Activated CD8-positive, alpha-beta T cell treated with anti-CD3 and anti-CD28 coated beads, Interleukin-2, amount 10 ng/mL, durations not matched to agents 7 days and 5 days (primary cell): ENCODE measurements at places on chromosomes 6 and 20.

GRCh38 chr6:169098116-169098515 lies 155.5 kb downstream of the THBS2 start:
- H3K36me3 ChIP-seq: no peaks in the 10 kb centered on the region
- H3K4me1 ChIP-seq: no peaks in the 10 kb centered on the region

DNA sequence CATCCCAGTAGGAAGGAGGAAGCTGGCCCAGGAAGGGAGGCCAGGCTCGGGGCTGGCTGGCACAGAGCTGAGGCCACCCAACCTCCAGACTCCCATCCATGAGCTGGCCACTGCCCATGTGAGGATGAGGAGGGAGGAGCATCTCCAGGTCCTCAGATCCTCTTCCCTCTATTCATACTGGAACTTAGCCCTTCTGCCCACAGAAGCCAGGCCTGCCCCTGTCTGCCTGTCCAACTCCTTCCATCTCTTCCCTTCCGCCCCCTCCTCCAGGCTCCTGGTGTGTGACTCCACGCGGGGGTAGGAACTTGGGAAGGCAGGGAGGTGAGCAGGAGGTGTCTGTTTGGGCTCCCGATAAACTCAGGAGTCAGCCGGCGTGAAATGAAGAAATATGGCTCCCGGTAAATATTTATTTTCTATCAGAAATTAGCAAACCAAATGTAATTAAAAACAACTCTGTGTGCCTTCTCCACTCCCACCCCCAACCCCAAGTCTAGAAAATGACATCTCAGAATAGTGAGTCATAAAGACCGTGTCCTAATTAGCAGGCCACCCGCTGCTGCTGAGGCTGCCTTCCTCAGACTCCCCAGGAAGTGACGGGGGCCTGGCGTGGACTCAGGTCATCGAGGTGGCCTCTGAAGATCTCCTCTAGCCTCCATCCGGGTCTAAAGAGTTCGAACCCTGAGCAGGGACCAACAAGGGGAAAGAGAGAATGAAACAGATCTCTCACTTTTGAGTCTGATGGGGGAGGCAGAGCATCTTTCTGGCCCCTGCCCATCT lies 81.9 kb downstream of the MDGA1 start:
- H3K4me3 ChIP-seq: no peak overlapping the region
- H3K4me1 ChIP-seq: peaks cover 16% of the 10 kb centered on the region
- H3K27ac ChIP-seq: no peak overlapping the region
- no peaks in the 10 kb centered on the region for H3K36me3 ChIP-seq

DNA sequence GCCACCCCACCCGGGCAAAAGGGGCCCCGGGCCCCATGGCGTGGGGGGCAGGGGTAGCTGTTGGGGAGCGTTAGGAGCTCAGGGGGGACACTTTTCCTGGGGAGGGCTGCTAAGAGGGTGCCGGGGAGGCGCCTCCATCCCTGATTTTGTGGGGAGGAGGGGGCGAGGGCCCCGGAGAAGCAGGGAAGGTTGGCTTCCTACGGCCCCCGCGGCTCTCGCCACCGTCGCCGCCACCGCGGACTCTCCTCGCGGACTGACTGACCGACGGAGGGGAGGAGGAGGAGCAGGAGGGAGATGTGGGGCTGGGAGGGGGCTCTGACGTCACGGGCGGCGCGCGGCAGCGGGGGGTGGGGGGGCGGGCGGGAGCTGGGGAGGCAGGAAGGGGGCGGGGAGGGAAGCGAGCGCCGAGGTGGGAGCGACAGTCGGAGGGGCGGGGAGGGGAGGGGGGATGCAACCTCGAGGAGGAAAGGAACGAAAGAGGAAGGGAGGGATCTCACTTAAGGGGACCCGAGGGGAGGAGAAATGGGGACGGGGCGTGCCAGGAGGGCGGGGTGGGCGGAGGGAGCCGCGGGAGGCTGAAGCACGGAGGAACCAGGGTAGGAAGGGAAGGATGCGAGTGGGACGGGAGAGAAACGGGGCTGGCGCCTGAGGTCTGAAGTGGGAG lies 5.1 kb downstream of the GABBR1 start:
- peaks cover 58% of the 10 kb centered on the region for H3K27me3 ChIP-seq
- peak overlapping the region; percentile 82 for H3K4me3 ChIP-seq
- H3K27ac ChIP-seq: peak overlapping the region; percentile 51
- no peaks in the 10 kb centered on the region for H3K36me3 ChIP-seq
- DNase-seq: peak; percentile 39

GRCh38 chr20:32487381-32487780 lies 97.8 kb downstream of the NOL4L start:
- H3K4me3 ChIP-seq: no peak overlapping the region
- H3K4me1 ChIP-seq: peaks cover 20% of the 10 kb centered on the region
- DNase-seq: no peak
- no peak overlapping the region for H3K27ac ChIP-seq
- no peaks in the 10 kb centered on the region for H3K27me3 ChIP-seq

DNA sequence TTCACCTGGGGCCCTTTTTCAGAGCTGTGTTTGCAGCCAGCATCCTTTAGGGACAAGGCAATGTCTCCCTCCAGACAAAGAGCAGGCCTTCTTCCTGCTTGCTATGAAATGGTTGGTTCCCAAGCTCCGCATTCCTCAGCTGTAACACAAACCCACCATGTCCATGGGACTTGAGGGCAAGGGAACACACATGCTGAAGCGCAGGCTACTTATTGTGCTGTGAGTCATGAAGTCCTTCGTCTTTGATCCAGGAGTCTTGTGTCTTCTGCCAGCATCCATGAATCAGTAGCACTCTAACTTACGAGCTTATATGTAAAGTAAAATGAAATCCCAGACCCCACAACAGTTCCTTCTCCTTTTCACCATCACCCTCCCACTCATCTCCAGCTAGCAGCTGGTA lies 59.0 kb downstream of the ANKRD60 start:
- no peak overlapping the region for H3K27ac ChIP-seq
- H3K4me3 ChIP-seq: no peak overlapping the region
- no peaks in the 10 kb centered on the region for H3K36me3 ChIP-seq
- H3K4me1 ChIP-seq: peaks cover 11% of the 10 kb centered on the region
- DNase-seq: no peak
